Fibroblast of skin of abdomen (primary cell): ENCODE measurements at places on chromosomes 5 and 9.

DNA sequence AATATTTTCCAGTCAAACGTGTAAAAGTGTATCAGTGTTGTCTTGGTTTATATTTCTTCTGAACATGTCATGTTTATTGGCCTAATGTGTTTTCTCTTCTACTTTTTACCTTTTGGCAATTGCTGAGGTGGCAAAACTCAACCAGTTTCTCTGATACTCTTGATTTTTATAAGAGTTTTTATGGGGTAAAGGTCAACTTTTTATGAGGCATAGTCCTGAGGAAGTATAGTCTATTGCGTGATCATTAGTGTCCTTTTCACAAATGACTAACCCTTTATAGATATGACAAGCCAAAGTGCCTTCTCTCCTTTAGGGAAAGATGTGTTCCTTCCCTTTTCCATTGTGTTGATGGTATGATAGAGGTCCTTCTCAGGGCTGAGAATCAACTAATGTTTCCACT, 32.9 kb downstream of the OCLN start:
- DNase-seq, result no peak

GRCh38 chr5:56814963-56815657, at the start of gene MAP3K1:
Gene MAP3K1, plus strand, starts transcription at chr5:56815549. Its CDS starts 25 bp downstream, at chr5:56815574.
- peak; percentile 71 for DNase-seq

DNA sequence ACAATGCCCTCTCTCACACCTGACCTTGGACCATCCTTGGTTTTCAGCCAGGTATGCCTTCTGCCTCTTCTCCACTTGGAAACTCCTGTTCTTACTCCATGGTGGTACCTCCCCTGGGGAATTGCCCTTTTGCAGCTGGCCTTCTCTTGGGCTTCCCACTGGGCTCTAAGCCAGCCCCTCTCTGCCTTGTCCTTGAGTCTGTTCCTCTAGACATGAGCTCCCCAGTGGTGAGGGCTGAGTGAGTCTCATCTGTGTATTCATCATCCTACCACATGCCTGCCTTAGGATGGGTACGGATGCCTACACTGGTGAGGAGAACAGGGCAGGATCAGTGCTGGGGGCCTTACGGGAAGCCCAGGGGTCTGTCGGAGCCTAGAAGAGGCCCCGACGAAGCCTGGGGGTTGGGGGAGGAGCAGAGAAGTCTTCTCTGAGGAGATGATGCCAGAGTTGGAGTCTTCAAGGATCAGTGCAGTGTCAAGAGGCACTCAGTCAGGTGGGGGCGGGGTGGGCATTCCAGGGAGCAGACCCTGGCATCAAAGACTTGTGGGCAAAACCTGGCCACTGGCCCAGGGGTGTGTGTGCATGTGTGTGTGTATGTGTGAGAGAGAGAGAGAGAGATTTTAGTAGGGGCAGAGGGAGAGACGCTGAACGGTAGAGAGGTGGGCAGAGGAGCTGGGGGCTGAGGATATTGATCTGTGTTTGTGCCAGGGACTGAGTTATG, 5.2 kb upstream of the CRB2 start:
- DNase-seq, result no peak

DNA sequence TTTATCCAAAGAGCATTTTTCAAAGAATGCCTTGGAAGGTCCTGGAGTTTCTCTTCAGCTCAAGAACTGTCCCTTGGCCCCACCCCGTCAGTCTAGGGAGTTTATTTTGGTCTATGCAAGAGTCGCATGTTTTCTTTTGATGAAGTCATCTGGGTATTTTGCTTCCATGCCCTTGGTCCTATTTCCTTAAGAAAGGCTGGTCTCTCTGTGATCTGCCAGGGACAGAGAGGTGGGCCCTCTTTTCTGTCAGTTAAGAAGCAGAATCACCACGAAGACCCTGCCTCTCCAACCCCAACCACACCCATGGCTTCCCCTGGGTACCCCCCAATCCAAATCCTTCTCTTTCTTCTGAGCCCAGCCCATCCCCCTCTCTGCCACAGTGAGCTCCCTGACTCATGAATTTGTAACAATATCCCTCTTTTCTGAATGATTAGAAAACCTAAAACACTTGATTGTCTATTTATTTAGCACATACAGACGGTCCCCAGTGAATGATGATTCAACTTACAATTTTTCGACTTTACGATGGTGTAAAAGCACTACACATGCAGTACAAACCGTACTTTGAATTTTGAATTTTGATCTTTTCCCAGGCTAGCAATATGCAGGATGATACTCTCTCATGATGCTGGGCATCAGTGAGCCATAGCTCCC, 163.5 kb upstream of the ADRA1B start:
- DNase-seq, result no peak

- DNase-seq, result peak; percentile 9
Observed at GRCh38 chr9:77374266-77374665, 196.9 kb downstream of the VPS13A start.

- no peak for DNase-seq
Observed at GRCh38 chr5:137596941-137597340, 97.8 kb upstream of the SPOCK1 start.

- DNase-seq, result no peak
Observed at GRCh38 chr5:139642891-139643871, 5.0 kb upstream of the CXXC5 start.

- no peak for DNase-seq
Observed at GRCh38 chr5:135501965-135502364, 33.8 kb downstream of the NEUROG1 start.

GRCh38 chr5:158414333-158414762, 555.4 kb upstream of the CLINT1 start:
- DNase-seq, result no peak

- DNase-seq, result no peak
Observed at GRCh38 chr9:135409286-135410200, 70.0 kb upstream of the PPP1R26 start.

GRCh38 chr5:125412561-125413495, 666.4 kb upstream of the ZNF608 start:
- DNase-seq, result peak; percentile 90

DNA sequence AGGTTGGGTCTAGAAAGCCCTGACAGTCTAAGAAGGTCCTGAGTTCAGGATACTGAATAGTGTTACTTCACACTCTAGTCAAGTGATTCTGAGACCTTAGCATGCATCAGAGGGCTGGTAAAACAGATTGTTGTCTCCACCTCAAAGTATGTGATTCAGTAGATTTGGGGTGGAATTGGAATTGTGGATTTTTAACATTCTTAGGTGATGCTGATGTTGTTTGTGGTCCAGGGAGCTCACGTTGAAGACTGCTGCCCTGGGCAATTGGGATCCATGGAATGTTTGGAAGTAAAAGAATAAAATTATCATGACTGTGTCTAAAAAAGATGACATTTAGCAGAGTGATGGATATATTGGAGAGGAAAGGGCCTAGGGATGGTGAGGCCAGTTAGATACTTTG, 75.6 kb downstream of the VCAN start:
- peak; percentile 83 for DNase-seq

- no peak for DNase-seq
Observed at GRCh38 chr9:35490910-35491465, 1.1 kb downstream of the RUSC2 start.

DNA sequence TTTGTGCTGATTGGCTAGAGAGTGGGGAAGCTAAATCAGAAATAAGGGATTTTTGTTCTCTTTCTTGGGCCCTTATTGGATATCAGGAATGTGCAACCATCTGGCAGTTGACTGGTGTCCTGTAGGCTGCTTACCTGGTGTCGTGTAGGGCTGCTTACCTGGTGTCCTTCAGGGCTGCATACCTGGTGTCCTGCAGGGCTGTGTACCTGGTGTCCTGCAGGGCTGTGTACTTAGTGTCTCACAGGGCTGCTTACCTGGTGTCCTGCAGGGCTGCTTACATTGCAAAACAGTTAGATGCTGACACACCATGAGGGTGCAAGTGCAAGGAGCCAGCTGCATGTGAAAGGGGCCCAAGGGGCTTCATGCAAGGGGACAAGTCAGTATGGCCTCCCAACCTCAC, 249.3 kb downstream of the ICE1 start:
- DNase-seq, result no peak

- DNase-seq, result peak; percentile 55
Observed at GRCh38 chr5:33441241-33442177, 744 bp downstream of the TARS1 start.

GRCh38 chr9:113484258-113484730, 20.8 kb downstream of the RGS3 start:
- no peak for DNase-seq

DNA sequence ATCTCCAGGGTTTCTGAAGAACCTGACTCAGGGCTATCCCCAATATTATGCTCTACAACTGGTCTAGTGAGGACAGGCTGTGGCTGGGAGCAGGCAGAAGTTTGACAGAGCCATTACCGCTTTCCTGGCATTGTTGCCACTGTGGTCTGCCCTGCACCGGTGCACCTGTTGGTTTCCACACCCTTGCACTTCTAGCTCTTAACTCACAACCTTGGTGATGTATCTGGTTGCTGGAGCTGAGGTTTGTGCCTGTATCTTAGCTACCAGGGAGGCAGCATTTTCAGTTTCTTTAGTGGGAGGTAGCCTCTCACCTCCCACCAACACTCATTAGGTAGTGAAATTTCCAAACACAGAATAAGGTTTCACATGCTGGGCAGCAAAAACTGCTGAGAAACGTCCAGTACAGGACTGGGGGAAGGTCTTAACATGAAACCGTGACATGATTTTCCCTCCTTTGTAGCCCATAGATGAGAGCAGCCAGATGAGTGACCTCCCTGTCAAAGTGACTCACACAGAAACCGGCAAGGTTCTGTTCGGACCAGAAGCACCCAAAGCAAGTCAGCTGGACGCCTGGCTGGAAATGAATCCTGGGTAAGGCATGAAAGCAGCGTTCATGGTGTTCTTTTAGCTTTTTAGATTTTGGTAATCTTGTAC, 57.7 kb downstream of the SMARCA2 start:
- DNase-seq, result no peak

- DNase-seq, result no peak
Observed at GRCh38 chr5:168766426-168766700, 187.2 kb upstream of the PANK3 start.

- DNase-seq, result peak; percentile 39
Observed at GRCh38 chr5:159010661-159011442, 88.9 kb downstream of the EBF1 start.

GRCh38 chr9:33414268-33414667, 11.9 kb upstream of the AQP7 start:
- no peak for DNase-seq

GRCh38 chr5:181151146-181151545, 3.8 kb downstream of the OR2V2 start:
- no peak for DNase-seq

DNA sequence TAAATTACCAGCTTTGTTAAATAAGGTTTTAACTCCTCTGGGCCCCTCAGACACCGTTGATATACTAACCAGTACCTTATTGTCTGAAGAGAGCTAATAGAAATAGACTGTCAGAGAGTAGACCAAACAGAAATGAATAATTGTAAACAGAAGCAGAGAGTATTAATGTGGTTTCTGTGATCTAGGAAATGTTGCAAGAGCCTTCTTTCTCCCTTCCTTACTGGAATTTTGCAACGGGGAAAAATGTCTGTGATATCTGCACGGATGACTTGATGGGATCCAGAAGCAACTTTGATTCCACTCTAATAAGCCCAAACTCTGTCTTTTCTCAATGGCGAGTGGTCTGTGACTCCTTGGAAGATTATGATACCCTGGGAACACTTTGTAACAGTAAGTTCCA, 5.1 kb downstream of the TYRP1 start:
- peak; percentile 81 for DNase-seq

DNA sequence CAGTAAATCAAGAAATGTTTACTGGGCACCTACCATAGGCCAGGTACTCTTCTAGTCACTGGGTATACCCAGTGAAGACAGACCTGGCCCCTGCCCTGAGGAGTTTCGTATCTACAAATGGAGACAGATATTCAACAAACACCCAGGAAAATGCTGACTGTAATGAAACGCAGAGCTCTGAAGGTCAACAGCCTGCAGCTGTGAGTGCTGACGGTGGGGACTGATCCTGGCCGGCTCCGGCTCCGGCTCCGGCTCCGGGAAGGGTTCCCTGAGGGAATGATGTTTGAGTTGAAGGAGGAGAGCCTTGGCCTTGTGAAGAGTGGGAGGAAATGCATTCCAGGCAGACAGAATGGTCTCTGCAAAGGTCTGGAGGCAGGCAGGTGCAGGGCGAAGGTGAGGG, 23.1 kb downstream of the FGFR4 start:
- DNase-seq, result no peak

DNA sequence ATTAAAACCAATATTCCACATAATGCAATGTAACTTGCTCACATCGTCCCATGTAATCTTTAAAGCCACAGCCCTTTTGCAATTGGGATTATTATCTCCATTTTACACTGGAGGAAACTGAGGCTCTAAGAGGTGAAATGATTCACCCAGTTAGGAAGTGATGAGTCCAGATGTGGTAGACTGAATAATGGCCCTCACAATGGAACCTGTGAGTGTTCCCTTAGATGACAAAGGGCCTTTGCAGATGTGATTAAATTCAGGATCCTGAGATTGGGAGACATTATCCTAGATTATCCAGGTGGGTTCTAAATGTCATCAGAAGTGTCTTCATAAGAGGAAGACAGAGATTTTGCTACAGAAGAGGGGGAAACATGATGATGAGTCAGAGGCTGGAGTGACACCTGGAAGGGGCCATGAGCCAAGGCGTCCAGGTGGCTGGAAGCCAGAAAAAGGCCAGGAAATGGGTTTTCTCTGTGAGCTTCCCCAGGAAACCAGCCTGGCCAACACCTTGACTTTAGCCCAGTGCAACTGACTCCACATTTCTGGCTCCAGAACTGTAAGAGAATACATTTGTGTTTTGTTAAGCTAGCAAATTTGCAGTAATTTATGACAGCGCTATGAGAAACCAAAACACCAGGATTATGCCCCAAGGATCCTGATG, 139.1 kb downstream of the KCNIP1 start:
- no peak for DNase-seq

GRCh38 chr5:142915813-142916424, 145.7 kb downstream of the ARHGAP26 start:
- no peak for DNase-seq

GRCh38 chr5:14257995-14258403, 114.9 kb downstream of the TRIO start:
- DNase-seq, result no peak

DNA sequence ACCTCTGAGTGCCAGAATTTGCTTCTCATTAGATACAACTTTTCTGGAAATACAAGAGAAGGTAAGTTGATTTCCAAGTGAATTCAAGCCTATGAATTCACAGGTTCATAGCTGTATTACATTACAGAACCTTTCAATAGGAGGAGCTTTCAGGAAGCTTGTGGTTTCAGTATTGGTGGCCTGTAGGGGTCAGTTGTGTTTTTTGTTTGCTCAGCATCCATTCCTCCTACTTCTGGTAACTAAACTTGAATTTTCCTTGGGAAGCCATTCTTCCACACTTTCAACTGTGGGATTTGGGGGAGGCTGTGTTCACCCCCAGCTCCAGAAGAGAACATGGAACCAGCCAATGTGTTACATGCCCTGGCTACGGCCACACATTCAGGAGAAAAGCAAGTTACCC, 5.6 kb upstream of the CYSTM1 start:
- no peak for DNase-seq

GRCh38 chr9:132006677-132007370, 72.8 kb downstream of the MED27 start:
- peak; percentile 71 for DNase-seq
